Central memory CD4-positive, alpha-beta T cell (primary cell): ENCODE measurements at places on chromosomes 3 and 15.

GRCh38 chr3:111748132-111748531 is 110.9 kb upstream of the PHLDB2 start:
- no peak for DNase-seq

GRCh38 chr3:126309165-126309564 is 48.0 kb downstream of the KLF15 start:
- DNase-seq: no peak

- no peak for DNase-seq
Observed at GRCh38 chr3:149373235-149374125, 4.0 kb downstream of the TM4SF1 start.

DNA sequence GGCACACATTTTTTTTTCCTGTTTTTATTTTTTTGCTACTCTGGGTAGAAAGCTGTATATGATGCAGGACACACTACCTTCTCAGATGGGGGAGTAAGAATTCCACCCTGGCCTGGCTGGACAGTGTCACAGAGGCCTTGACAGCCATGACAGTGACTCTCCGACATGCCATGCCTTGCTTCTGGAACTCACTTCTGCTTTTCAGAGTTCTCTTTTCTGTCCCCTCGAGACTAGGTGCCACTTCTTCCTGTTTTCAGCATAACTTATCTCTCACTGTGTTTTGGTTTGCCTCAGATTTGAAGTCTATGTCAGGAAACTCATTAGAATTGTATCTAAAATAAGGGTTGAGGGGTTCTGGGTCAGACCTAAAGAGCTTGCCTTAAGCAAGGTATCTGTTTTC is 69.1 kb upstream of the SEC13 start:
- DNase-seq: no peak

DNA sequence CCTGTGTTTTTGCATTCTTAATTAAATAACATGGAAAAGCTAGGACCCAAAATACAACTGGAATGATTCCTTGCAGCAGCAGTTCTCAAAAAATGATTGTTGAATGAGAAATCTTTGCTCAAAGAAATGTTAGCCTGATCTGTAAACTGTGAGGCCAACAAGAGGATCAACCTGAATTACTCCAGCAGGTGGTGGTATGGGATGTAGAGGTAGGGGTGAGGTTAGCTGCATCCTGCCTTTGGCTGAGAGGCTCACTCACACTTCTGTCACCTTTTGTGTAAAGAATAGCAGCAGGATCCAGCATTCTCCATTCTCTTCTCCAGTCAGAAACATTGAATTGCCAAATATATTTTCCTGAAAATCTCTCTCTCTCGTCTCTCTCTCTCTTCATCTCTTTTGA is 26.5 kb upstream of the FAM98B start:
- DNase-seq: no peak

GRCh38 chr3:141384157-141384556 is 15.9 kb downstream of the ZBTB38 start:
- no peak for DNase-seq

- DNase-seq: no peak
Observed at GRCh38 chr3:133213937-133214336, 175.7 kb downstream of the TMEM108 start.

- no peak for DNase-seq
Observed at GRCh38 chr3:22366781-22367180, 615.8 kb upstream of the ZNF385D start.

DNA sequence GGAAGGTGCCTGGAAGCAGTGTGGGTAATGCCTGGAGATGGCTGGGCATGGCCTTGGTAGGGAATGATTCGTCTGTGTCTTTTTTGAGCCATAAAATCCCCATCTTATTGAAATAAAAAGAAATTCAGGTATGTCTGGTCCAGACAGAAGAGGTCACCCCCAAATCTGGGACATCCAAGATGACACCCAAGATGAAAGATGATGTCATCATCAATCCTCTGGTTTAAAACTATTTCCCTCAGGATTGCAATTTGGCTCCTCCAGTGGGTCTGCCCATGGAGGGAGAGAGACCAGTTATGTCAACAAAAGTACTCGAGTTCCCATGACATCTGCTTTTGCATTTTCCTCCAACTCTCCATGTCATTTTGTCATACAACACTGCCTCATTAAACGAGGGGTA is 16.7 kb upstream of the CCR9 start:
- no peak for DNase-seq

DNA sequence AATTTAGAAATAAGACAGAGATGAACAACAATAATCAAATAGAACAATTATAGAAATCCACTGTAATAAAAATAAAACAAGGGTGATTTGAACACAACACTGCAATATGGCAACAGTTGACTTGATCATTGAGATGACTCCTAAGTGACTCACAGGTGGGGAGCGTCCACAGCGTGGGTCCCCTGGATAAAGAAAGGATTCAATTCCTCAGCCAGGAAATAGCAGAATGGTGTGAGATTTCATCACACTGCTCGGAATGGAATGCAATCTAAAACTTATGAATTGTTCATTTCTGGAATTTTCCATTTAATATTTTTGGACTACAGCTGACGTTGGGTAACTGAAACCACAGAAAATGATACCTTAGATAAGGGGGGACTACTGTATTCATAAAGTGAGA is 82.0 kb downstream of the CNTN3 start:
- no peak for DNase-seq

DNA sequence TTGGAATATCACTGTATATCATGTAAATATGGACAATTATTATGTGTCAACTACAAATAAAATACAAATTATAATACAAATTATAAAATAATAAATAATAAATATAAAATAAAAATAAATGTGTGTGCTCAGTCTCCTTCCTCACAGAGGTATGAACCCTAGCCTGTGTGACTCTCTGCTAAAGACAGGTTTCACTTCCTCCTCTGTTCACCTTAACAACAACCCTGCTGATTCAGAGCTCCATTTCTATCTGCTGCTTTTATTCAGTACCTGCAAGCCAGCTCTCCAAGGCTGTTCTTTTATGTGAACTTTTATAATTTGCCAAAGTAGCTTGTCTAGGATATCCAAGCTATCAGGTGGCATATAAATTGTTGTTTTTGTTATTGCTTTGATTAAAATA is 610.7 kb upstream of the GRM7 start:
- no peak for DNase-seq

GRCh38 chr3:38588371-38588971 is 61.0 kb downstream of the SCN5A start:
- no peak for DNase-seq

GRCh38 chr15:56468401-56468800 is 3.5 kb upstream of the MNS1 start:
- no peak for DNase-seq

DNA sequence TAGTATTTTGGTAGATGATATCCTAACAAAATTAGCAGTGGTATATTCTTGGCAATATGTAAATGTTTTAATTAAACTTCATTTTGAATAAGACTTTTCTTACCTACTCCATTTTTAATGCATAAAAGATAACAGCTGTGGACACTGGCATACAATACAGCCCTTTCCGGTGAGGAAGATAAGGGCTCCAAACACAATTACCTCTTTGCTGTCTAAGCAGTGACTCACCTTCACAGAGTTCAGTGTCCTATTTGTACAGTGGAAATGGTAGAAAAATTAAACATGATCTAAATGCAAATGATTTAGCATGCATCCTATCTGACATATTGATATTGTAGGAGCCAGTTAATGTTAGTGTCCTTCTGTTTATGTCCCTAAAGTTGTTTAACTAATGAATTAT is 969.4 kb downstream of the PLOD2 start:
- no peak for DNase-seq

- no peak for DNase-seq
Observed at GRCh38 chr15:90209591-90209990, 8.5 kb downstream of the SEMA4B start.

GRCh38 chr15:63609448-63609847 is 12.3 kb downstream of the FBXL22 start:
- DNase-seq: no peak

GRCh38 chr3:33317963-33318709 is 40.9 kb downstream of the FBXL2 start:
- no peak for DNase-seq

GRCh38 chr15:39685999-39686613 is 96.5 kb downstream of the FSIP1 start:
- peak; percentile 27 for DNase-seq

GRCh38 chr3:133249490-133249889 is 150.4 kb upstream of the BFSP2 start:
- no peak for DNase-seq

DNA sequence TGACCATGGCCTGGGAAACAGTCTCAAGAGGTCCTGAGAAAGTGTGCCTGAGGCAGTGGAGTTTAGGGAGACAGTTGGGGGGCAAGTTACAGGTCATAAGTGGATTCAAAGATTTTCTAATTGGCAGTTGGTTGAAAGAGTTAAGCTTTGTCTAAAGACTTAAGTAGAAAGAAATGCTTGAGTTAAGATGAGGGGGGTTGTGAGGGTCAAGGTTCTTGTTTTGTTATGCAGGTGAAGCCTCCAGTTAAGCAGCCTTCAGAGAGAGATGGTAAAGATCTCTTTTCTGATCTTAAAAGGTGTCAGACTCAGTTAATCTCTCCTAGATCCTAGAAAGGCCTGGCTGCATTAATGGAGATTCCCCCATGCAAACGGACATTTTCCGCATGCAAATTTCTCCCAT is 356.3 kb upstream of the C2CD4B start:
- no peak for DNase-seq

- DNase-seq: no peak
Observed at GRCh38 chr3:67386451-67386850, 268.0 kb downstream of the SUCLG2 start.

DNA sequence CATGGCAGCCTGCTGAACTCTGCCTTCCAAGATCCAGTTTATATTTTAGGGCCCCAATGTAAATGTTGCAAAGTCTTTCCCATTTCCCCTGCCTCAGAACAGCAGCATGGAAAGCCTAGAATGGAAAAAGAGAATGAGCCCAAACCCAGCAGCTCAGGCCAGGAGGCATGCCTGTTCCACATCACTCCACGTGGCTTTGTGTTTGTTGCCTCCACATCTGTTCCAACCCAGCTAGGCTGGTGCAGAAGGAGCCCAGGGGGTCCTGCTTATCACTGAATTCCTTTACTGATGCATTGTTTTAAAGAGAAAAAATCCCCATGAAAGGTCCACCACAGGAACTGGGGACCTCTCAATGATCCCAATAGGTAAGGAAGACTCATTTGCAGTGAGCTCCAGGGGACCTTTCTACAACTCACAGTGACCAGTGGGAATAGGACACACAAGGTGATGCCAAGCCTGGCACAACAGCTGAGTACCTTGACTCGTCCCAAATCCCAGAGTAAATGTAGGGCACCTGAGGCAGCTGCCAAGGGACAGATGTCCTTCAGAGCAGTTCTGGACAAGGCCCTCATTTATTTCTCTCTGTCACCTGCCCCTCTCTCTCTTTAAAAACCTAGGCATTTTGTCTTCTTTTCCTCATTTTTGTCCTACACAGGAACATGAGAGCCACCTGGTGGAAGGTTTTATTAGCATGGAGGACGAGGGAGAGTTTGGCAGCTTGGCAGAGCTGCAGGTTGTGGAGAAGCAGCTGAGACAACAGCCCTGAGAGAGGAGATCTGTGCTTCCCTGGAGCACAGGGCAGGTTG is 41.7 kb upstream of the ADAMTS17 start:
- peak; percentile 18 for DNase-seq

- no peak for DNase-seq
Observed at GRCh38 chr3:76585794-76586392, 454.0 kb upstream of the ROBO2 start.

GRCh38 chr3:98588065-98588464 is 5.3 kb downstream of the CPOX start:
- no peak for DNase-seq

GRCh38 chr3:127037418-127037841 is 54.5 kb downstream of the PLXNA1 start:
- DNase-seq: no peak

- DNase-seq: no peak
Observed at GRCh38 chr15:41943543-41944312, 28.6 kb downstream of the EHD4 start.

DNA sequence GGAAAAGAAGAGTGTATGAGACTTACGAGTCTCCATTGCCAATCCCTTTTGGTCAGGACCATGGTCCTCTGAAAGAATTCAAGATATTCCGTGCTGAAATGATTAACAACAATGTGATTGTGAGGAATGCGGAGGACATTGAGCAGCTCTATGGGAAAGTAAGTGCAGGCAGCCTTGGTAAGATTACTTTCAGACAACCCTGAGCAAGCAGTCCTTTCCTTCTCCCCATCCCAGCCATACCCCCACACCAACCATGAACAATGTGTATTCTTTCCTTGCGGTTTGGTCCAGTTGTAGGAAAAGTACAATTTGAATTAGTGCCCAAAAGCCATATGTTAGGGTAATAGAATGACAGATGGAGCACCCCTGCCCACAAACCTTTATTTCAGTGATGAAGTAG is 5.6 kb downstream of the TSEN2 start:
- no peak for DNase-seq

- DNase-seq: no peak
Observed at GRCh38 chr15:43052860-43053259, 53.0 kb downstream of the UBR1 start.

DNA sequence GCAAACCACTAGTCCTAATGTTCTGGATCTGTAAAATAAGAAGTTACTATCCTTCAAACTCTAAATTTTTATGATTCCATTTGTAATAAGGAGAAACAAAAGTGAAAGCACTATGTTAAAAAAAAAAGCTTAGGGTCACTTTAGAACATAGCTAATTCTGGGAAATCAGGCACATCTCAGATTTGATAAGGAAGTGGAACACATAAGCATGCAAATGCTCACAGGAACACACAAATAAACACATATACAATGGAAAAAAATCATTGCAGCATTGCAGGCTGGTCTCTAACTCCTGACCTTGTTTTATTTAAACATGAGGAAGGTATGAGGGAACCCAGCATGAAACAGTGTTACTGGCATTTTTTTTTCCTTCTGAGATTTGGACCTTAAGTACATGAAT is 63.2 kb upstream of the TNFSF10 start:
- DNase-seq: no peak

- DNase-seq: no peak
Observed at GRCh38 chr15:64163659-64164362, 989 bp upstream of the PPIB start.

DNA sequence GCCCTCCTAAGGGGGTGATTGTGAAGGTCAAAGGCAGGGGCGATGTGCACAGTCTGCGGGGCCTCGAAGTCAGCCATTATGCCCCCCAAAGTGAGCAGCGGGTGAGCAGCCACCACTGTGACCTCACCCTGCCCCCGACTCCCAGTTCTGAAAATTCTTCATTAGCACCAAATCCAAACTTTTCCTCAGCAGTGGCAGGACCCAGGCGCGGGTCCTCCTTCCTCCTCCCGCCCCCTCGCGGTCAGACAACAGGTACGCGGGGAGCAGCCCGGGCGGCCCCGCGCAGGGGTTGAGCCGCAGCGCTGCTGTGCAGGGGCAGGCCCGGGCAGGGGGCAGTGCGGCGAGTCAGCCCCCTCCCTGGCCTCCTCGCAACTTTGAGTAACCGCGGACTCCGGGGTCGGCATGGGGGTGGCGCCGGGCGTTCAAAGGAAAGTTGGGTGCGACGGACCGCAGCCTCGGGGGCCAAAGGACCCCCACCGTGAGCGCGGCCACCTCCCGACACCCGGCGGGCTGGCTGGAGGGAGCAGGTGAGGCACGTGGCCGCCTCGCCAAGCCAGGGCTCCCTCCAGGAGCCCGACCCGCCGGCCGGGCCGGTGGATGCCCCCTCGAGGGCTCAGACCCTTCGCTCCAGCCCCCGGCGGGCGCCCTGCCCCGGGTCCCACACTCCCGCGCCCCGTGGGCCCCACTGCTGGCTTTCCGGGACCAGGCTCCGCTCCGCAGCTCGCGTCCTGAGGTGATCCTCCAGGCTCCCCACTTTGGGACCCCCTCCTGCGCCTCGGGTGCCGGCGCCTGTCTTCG is 49.4 kb upstream of the CCDC174 start:
- no peak for DNase-seq
